ENCODE measurements at places on chromosomes 7 and 10.
A peak's percentile ranks its signal among the peaks of the same experiment; 100 is the strongest.

DNA sequence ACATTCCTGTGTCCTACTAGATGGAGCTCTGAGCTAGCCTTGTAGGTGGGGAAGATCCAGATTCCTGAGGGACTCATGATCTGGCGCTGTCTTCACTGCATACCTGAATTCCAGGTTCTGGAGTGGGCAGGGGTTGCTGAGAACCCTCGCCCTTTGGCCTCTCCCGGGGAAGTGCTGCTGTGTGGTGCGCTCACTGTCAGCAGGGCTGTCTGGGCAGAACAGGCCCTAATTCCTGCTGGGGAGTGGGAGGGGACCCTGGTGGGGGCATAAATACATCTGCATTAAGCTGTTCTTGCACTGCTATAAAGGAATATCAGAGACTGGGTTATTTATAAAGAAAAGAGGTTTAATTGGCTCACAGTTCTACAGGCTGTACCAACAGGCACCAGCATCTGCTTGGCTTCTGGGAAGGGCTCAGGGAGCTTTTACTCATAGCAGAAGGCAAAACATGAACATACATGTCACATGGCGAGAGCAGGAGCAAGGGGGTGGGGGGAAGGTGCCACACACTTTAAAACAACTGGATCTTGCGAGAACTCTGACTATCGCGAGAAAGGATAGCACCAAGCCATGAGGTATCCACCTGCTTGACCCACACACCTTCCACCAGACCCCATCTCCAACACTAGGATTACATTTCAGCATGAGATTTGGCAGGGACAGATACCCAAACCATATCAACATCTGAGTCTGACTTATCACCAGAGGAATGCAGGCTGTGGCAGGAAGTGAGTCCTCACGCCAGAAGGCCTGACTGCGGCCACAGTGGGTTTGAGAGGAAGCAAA is 115.0 kb downstream of the ADCY1 start:
- DNase-seq: peak; percentile 31

DNA sequence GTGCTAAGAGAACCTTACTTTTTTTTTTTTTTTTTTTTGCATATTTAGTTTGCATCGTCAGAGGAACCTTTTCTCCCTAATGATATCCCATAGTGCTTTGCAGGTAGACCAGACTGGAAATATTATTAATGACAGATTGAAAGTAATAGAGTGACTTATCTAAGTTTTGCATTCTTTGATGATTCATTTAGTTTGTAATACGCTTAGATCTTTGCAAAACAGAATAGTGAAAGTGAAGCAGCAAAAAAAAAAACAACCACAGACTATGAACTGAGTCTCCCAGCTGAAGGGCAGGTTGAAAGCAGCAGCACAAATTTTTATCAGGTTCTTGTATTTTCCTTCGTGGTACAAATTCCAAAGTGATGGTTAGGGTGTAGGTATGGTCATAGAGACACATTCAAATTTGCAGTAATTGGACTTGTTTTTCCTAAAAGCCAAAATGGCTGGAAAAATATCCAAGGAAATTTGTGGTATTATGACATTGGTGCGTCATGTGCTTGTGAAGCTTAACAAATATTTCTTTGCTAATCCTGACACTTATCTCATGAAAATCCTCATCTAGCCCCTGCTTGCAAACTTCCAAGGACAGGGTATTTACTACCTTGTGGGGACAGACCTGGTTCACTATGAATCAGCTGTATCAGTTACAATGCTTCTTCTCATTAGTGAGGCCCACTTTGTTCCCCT is 81.8 kb upstream of the CREB5 start:
- DNase-seq: no peak

DNA sequence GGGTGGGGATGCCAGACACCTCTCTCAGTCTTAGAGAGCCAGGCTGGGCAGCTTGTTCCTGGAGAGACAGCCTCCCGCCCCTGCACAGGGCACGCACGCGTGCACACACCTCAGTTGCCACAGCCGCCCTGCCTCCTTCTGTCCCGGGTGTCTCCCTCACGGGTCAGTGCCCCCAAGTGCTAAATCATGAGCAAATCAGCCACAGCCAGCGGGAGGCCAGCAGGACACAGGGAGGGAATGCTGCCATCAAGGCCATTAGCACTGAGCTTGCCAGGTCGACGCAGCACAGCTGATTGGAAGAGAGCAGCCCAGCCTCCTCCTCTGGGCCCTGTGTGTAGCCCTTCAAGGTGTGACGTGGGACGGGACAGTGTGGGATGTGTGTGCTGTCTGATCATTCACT is 130.4 kb downstream of the CDH23 start:
- no peak for DNase-seq

GRCh38 chr10:70317943-70318318 is 34.1 kb upstream of the NPFFR1 start:
- DNase-seq: no peak

DNA sequence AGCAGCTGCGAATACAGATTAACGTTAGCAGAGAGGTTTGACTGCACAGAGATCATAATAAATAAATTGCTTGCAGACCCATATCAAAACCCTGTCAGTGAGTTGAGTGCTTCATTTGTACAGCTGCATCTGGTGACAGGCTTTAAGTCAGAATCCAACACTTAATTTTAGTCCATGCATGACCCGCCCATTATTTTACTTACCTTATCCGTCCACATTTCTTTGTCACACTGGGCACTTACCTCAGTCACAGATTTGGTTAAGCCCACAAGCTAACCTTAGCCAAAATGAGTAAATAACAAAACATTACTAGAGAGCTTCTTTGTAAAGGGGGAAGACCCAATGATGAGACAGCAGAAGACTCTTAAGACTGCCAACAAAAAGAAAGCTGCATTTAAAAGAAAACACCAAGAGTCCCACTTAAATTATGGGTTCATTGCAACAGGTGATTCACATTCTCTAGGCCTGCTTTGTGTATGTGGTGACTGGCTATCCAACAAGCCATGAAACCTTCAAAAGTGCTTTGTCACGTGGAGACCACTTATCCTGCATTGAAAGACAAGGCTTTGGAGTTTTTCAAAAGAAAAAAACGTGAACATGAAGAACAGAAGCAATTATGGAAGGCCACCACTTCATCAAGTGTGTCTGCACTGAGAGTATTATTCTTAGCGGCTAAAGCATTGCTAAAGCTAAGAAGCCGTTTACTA is 32.2 kb downstream of the PHTF2 start:
- DNase-seq: no peak

- no peak for DNase-seq
Measured at GRCh38 chr7:1020849-1021251, 23.5 kb upstream of the GPR146 start.

DNA sequence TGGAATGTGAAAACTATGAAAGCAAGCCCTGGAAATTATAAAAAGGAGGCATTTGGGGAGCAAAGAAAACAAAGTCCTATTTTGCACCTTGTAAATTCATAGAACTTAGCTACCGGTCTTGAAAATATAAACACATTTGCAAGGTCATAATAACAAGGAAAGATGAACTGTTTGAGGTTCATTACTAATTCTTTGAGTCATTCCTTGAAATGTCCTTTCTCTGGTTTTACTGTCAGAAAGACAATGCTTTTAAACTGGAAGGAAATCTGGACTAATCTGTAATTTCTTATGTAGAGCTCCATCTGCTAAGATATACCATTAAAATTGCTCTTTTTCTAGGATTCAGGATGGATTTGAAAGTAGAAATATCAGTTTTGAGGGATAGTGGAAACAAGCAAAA is 1.4 kb downstream of the ERLIN1 start:
- no peak for DNase-seq

- DNase-seq: no peak
Measured at GRCh38 chr10:86773498-86773897, 17.1 kb downstream of the BMPR1A start.

GRCh38 chr7:34844936-34845665 is 187.1 kb downstream of the NPSR1 start:
- no peak for DNase-seq

GRCh38 chr10:99329554-99330346 is 594 bp downstream of the CNNM1 start:
- no peak for DNase-seq

DNA sequence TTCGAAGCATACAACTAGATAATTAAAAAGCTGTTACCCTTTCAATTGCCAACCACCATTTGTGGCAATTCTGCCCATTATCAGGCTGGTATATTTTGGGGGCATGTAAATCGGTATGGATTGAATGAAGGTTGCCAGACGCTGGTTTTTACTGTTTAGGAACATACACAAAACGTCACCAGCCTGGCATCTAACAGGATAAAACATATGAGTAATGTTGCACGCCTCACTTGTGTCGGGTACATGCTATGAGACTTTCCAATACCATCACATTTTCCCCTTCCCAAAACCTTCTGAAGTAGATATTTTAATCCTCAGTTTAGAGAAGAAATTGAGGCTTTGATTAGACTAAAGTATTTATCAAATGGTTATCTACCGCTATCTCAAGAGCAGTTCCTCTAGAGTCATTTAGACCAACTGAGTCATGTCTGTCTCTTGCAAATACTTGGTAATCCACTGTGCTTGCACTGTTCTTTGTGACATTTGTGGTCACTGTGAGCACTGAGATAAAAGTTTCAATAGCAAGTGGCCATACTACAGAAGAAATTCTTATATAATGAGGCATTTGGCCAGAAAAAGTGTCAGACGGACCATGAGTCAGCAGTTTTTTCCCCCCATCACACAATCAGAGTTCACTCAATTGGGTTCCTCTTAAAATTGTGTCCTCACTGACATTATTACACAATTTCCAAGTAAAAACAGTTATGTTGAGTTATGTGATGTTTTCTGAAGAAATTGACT is 498.7 kb downstream of the NXPH1 start:
- DNase-seq: no peak

- peak; percentile 17 for DNase-seq
Measured at GRCh38 chr7:30521532-30521931, 16.9 kb upstream of the GGCT start.

All from AG04449 (cell line).